ENCODE measurements at places on chromosomes 1 and 21. TPM values are rescaled to one million over a fixed set of nuclear protein-coding genes. Genes with fewer than 3 reads are reported as not detected.

Gene HSD3B2
- total RNA-seq, result 0.20 TPM

Gene OLIG2
- 0.10 TPM for total RNA-seq

Gene SIM2
- not detected for total RNA-seq

GRCh38 chr1:235683653-235684052, 34.1 kb upstream of the GNG4 start:
- DNase-seq, result no peak

- DNase-seq, result peak; percentile 19
Observed at GRCh38 chr1:228998179-228998578, 262.9 kb downstream of the RHOU start.

GRCh38 chr1:5913876-5914275, 78.3 kb downstream of the NPHP4 start:
- no peak for DNase-seq

GRCh38 chr1:181746224-181746623, 262.9 kb downstream of the CACNA1E start:
- DNase-seq, result no peak

- DNase-seq, result peak; percentile 16
Observed at GRCh38 chr1:201850053-201850397, 21.1 kb downstream of the IPO9 start.

- no peak for DNase-seq
Observed at GRCh38 chr1:204102029-204102611, 29.2 kb downstream of the SOX13 start.
